ENCODE measurements at places on chromosomes 4 and X.

- no peak for DNase-seq
Observed at GRCh38 chr4:112284166-112284565, 1.5 kb downstream of the TIFA start.

GRCh38 chr4:53281438-53281837, 84.4 kb downstream of the SCFD2 start:
- no peak for DNase-seq

DNA sequence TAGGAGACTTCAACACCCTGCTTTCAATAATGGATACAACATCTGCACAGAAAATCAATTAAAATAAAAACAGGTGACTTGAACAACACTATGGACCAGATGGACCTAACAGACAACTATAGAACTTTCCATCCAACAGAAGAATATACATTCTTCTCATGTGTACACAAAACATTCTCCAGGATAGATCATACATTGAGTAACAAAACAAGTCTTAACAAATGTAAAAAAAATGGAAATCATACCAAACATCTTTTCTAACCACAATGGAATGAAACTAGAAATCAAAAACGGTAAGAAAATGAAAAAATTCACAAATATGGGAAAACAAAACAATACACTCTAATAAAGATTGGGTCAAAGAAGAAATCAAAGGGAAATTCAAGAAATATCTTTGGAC, 24.7 kb downstream of the CYP2U1 start:
- no peak for DNase-seq

DNA sequence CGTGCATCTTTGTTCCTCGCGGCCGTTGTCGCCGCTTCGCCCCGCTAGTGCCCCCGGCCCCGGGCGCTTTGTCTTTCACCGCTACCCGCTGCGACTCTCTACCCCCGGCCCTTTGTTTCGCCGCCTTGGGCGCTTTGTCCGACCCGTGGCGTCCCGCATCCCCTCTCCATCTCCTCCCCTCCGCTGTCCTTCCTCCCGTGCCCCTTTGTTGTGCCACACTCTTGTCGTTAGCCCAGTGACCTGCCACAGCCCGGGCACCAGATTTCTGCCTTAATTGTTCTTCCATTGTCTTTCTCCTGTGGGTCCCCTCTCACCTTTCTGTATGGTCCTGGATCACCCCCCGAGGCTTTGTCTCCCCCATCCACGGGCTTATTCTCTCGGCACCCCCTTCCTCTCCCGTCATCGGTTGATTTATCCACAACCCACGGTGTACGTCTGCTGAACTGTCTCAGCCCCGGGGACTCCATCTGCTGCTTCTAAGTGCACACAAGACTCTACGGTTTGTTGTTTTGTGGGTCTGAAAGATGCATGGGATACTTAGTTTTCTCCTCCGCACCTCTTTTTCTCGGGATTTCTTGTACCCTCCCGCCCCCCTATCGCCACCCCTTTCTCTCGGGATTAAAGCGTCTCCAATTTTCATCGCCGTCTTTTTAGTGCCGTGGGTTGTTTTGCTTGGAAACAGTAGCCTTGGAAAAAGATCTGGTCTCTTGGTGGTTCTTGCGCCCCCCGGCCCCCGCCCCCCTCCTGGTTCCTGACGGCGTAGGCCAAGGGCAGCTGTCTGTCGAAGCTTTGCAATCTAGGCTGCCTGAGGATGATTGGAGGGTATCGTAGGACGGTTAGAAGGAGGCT, 783 bp downstream of the RBPJ start:
- no peak for DNase-seq

- no peak for DNase-seq
Observed at GRCh38 chr4:178395798-178396197, 953.6 kb upstream of the AGA start.

DNA sequence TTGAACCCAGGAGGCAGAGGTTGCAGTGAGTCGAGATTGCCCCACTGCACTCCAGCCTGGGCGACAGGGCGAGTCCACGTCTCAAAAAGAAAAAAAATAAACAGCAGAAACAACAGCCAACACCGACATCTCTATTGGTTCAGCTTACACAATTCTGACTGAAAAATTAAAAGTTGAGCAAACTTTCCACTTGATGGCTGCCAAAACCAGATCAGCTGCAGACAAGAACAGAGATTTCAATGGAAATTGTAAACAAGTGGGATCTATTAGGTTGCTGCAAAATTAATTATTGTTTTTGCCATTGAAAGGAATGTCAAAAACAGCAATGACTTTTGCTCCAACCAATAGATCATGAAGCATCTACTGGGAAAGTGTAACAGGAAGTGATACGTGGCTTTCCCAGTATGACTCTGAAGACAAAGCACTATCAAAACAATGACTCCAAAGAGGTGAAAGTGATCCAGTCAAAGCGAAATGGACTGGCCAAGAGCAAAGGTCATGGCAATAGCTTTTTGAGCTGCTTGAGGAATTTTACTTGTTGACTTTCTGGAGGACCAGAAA, 26.3 kb downstream of the UPF3B start:
- no peak for DNase-seq

DNA sequence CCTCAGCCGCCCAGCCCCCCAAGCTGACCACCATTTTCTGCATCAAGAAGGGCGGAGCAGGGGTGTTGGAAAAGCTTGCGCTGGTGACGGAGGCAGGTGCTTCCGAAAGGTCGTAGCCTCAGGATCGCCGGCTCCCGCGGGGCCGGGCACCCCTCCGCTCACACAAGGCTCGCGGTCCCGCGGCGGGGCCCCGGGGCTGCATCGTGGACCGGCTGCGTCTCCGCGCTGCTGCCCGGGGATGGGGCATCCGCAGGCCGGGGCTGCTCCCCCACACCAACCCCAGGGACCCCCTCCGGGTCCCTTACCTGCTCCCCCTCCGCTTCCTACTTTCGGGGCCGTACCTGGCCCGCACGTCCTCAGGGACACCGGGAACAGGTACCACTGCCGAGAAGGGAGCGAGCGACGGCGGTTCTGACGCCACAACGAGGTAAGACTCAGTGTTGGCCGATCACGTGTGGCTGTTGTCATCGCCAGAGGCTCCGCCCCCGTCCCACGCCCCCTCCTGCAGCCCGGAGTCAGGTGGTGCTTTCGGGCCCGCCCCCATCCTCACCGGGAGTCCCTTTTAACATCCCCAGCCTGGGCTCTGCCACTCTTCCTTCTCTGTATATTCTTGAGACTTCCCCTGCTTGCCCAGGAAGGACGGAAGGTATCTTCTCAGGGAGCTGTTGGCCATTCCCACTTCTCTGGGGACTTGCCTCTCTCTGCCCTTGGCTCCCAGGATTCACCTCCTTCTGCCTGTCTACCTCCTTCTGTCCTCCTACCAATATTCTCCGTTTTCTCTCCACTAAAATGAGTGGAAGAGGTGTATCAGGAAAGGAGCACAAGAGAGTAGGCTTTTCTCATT, at the start of gene BEX2:
TSS of gene BEX2 (minus strand) at position 436 of the 844 bp plus-strand sequence. CDS start 1,014 bp downstream, outside the sequence.
- DNase-seq, result no peak

- peak; percentile 1 for DNase-seq
Observed at GRCh38 chr4:114807759-114808404, 209.3 kb downstream of the UGT8 start.

DNA sequence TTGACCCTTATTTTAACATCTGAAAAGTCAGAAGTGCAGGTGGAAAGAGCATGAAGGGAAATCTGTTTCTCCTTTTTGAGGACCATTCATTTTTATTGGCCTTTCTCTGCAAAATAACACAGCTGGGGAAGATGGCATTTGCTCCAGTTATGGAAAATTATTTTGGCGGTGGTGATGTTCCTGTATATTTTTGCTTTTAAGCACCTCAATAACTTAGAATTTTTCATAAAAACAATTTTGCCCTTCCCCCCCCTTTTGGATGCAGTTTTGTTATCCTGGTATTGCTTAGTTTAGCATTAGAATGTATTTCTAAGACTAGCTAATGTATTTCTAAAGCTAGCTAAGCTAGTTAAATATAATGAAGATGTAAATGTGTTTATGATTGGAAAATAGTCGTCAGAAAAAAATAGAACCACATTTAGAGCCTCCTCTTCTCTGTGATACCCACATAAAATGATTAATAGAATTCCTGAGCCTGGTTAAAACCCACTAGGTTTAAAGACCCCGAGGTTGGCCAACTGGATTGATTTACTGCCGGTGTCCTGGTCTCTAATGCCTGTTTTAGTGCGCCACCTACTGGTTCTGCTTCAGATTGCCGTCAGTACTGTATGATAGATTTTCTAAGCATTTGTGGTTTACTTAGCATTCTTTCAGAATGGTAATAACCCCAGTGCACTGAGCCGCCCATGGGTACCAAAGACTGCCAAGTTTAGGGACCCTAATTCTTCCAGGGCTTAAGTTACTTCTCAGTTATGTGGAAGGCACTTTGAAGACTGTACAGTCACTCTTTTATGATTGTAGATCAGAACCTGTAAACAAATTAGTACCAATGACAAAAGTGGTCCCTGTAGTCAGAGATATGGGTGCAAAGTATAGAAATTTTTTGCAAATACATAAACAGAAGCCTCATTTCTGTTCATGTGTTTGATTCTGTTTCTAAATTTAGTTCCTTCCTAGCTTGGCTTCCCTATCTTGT, 11.4 kb downstream of the KLF3 start:
- DNase-seq, result peak; percentile 34

All from GF-D8 (cell line).